ENCODE measurements at places on chromosomes 2 and 18.

- DNase-seq: no peak
Observed at GRCh38 chr2:197294260-197294659, 16.3 kb downstream of the ANKRD44 start.

DNA sequence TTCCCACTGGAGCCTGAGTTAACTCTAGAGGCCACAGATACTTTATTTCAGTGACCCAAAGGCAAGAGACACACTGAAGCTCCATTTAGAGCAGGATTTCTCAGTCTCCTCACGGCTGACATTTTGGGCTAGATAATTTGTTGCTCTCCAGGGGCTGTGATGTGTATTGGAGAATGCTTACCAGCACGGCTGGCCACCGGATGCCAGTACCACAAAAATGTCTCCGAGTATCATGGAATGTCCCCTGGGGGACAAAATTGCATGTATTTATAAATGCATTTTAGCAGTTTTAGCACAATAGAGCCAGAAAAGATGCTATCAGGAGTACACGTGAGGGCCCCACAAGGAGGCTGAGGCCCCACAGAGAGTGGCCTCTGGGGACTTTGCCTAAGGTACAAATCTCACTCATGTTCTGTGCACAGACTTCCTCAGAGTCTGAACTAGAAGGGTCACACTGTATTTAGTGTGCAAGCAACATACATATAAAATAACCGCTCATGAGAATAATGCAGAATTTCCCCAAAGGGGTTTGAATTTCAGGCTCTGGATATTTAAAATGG lies 20.5 kb upstream of the DCC start:
- DNase-seq: no peak

- no peak for DNase-seq
Observed at GRCh38 chr2:215577356-215577755, 141.5 kb upstream of the FN1 start.

- no peak for DNase-seq
Observed at GRCh38 chr2:202193881-202194353, 44.5 kb downstream of the SUMO1 start.

DNA sequence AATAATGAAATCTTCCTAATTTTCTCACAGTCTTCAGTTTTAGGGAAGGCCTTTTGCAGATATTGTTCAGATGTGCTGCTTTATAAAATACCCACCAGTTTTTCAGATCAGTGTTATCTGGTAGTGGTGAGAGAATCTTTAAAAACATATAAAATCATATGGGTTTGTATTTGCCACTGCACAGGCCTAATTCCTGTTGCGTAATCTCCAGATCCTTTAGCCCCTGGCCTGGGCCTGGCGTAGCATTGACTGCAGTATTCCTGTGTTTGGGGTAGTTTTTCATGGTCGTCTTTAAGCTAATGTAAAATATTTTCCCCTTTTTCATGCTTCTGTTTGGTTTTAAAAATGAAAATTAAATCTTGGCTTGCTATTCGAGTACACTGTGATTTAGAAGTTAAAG lies 43.2 kb downstream of the TSHZ1 start:
- DNase-seq: no peak

- DNase-seq: no peak
Observed at GRCh38 chr2:223488814-223489213, 113.3 kb downstream of the SCG2 start.

DNA sequence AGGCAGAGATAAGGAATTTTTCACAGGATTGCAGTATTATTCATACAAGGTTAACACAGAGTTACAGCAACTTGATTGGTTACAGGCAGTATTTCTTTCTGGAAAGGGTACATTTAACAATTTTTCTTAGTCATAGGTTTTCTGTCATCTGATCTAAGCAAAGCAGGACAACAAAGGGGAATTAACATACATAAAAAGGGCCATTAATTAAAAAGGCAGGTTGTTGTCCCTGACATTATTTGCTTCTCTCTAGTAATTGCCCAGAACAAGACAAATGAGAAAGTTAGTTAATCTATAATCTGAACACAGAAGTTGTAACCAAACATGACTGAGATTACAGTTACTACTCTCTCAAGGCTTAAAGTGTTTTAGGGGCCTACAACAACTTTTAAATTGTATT lies 291.4 kb upstream of the LRRTM4 start:
- no peak for DNase-seq

DNA sequence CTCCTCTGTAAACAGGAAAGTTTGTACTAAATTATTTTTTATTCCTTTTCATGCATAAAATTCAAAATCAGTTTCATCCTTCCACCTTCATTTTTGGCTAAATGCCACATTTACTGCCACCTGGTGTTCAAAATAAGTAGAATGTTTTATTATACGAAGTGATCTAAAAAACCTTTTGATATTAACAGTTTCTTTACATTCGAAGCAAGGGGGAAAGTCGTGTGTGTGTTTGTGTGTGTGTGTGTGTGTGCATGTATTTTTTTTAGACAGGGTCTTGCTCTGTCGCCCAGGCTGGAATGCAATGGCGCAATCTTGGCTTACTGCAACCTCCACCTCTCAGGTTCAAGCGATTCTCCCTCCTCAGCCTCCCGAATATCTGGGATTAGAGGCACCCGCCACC lies 9.0 kb upstream of the SCN9A start:
- DNase-seq: no peak

- DNase-seq: no peak
Observed at GRCh38 chr18:40534723-40535122, 1420.3 kb upstream of the PIK3C3 start.

DNA sequence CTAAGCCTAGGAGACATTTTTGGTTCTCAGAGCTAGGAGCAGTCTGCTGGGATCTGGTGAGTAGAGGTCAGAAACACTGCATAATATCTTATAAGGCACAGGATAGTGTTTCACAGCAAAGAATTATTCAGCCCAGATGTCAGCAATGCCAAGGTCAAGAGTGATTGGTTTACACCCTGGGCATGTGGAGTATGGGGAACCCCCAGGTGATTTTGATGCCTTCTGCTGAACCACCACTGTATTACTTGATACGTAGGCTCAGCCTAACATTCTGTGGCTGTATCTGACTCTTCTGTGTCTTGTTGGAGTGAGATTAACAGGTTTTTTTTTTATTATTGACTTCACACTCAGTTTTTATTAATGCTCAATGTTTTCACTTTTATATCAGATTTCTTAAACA lies 6.0 kb downstream of the DDX18 start:
- DNase-seq: no peak

DNA sequence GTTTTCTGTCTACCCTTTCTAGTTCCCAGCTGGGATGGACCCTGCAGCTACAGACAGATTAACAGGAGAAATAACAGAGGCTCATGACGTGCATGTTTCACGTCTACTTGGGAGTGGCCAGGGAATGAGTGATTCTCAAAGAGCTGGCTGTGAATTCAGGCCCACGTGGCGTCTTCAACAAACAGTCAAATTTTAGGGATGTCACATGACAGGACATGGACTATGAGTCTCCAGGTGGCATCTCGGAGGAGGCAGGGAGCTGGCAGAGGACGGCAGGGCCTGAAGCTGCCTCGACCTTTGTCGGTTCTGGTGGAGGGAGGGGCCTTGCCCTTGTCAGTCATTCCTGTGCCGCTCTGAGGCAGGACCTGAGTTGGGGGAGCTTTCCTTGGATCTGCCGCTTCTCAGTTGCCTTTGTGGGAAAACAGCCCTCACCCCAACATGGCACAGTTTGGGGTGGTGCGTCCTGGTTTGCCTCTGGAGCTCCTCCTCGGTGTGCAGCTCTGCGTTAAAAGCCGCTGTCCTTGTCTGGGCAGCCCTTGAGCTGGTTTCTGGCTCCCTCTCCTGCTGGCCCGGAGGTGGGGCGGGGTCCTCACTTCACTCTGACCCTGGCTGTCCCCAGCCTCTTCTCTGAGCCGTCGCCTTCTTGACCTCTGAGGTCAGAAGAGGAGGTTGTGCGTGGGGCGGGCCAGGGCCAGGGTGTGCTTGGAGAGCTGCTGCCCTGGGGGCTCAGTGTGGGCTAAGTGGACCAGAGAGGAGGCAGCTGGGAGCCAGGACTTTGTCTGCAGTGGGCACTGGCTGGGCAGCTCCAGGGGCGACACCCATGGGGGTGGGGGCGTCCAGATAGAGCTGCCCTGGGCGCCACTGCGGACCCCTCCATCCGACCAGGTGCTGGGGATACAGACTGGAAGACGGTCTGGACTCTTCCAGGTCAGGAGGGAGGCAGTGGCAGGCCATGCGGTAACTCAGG lies 12.1 kb upstream of the GAL3ST2 start:
- no peak for DNase-seq

All from dorsolateral prefrontal cortex (tissue), 122 donors.